Fibroblast of skin of abdomen (primary cell): ENCODE measurements at places on chromosomes 5 and 9.
A peak's percentile ranks its signal among the peaks of the same experiment; 100 is the strongest.

DNA sequence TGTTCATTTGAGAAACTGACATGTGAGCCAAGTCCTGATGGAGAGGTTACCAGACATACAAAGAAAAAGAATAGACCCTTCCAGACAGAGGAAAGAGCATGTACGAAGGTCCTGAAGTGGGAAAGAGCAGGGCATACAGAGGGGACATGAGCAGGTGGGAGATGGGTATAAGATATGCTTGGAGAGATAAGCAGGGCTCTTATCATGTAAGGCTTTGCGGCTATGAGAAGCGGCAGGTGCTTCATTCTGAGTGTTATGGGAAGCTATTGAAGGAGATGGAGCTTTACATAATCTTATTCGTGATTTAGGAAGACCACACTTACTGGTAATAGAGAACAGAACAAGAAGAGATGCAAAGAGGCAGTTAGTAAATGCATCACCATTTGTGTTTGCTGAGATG is 417.1 kb downstream of the EBF1 start:
- no peak for DNase-seq

GRCh38 chr5:54651482-54652076 is 134.0 kb downstream of the SNX18 start:
- peak; percentile 43 for DNase-seq

GRCh38 chr9:28718226-28718625 is 1144.9 kb upstream of the C9orf72 start:
- DNase-seq, result no peak

DNA sequence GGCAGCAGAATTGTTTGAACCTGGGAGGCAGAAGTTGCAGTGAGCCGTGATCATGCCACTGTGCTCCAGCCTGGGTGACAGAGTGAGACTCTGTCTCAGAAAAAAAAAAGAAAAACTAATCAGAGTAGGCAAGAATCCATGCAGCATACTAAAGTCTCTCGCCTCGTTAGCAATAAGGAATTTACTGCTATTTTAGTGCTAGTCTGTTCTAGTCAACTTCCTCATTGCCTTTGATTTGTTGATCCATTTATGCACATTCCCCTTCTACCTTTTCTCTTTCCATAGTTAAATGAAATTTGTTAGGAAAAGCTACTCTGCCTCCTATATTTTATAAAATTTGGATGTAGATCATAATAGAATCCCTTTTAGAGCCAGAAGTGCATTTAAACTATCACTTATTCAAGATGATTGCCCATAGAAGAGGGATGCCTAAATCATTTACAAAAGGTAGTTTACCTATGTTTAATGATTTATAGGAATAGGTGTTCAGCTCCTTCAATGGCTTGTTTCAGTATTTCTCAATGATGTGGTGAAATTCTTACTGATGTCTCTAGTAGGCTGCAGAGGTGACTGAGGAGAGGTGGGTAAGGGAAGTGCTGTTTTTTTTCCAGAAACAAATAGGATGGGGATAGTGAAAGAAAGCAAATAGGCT is 1.9 kb downstream of the LRRC19 start:
- no peak for DNase-seq

- no peak for DNase-seq
Measured at GRCh38 chr9:131885144-131885609, 145.3 kb upstream of the RAPGEF1 start.

DNA sequence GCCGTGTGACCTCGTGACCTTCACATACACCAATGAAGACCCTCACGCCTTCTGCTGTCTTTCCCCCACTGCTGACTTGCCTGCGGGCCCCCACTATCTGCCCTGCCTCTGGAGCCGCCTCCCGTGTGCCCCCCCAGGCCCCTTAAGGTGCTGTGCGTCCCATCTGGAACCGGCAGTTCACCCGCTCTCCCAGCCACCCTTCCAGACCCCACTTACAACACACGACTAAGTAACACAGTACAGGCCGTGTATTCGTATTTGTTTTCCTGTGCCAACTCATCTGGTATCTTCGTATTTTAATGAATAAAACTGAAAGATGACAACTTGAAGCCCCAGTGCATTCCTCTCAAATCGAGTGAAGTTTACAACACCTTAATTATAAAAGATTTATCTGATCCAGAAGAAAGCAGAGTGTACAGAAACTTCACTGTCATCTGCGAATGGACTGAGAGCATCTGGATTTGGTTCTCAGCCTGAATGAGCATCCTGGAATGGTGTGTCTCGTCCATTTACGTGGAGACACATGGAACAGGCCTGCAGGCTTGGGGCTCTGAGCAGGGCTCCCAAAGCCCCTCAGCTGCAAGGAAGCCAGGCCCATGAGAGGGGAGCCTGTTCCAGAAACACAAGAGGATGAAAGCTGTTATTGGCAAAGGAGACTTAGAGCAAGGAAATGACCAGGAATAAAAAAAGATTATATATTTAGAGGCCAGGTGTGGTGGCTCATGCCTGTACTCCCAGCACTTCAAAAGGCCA is 21.9 kb upstream of the TERT start:
- DNase-seq, result no peak

DNA sequence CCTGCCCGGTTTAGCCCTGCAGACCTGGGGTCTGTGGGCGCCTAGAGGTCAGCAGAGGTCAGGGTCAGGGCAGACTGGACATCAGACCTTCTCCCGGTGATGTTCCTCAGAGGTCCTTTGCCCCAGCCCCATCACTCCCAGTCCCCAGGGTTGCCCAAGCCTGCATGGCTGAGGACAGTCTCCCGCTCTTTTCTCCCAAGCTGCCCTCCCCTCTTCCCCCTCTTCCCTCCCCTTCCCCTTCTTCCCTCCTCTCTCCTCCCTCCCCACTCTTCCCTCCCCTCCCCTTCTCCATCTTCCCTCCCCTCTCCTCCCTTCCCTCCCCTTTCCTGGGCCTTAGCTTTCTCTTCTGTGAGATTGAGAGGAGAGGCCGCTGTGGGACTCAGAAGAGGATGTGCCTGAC is 10.4 kb downstream of the LHX3 start:
- DNase-seq, result no peak

DNA sequence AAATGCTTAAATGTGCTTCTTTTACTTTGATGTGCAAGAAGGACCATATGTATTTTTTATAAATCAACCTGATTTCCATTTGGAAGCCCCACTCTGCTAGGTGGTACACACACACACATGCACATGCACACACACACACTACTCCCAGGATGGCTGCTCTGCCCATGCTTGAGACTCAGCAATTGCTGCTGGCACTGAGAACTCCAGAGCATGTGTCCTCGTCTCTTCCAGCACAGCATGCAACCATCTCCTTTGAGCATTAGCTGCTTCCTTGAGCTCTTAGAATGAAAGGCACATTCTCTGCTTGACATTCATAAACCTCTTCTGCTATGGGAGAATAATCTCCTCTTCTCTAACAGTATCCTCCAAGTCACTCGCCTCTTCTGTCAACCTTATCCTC is 115.9 kb downstream of the FEM1C start:
- DNase-seq, result no peak

DNA sequence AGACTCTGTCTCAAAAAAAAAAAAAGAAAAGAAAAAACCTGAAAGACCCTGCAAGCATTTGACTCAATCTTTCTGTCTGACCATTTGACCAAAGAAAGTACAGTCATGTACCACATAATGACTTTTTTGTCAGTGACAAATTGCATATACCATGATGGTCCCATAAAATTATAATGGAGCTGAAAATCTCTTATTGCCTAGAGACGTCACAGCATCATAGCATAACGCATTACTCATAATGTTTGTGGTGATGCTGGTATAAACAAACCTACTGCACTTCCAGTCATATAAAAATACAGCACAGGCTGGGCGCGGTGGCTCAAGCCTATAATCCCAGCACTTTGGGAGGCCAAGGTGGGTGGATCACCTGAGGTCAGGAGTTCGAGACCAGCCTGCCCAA is 10.5 kb downstream of the ECM2 start:
- no peak for DNase-seq

DNA sequence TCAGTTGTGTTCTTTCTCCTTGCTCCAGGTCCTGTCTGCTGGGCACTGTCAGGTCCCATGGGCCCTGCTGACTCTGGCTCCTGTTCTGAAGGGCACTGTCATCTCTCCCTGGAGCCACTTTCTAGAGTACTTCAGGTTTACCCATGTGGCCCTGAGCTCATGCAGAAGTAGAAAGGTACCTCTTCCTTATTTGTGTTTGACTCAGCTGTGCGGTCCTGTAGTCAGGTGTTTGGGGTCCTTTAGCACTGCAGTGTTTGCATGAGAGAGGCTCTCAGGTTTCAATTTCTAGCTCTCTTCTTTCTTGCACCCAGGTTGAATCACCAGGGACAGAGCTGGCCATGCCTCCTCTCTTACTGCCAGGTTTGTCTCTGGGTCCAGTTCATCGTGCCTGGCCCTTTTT is 71.5 kb downstream of the HSPA4 start:
- no peak for DNase-seq

- DNase-seq, result no peak
Measured at GRCh38 chr5:68970617-68971016, 123.2 kb upstream of the SLC30A5 start.

DNA sequence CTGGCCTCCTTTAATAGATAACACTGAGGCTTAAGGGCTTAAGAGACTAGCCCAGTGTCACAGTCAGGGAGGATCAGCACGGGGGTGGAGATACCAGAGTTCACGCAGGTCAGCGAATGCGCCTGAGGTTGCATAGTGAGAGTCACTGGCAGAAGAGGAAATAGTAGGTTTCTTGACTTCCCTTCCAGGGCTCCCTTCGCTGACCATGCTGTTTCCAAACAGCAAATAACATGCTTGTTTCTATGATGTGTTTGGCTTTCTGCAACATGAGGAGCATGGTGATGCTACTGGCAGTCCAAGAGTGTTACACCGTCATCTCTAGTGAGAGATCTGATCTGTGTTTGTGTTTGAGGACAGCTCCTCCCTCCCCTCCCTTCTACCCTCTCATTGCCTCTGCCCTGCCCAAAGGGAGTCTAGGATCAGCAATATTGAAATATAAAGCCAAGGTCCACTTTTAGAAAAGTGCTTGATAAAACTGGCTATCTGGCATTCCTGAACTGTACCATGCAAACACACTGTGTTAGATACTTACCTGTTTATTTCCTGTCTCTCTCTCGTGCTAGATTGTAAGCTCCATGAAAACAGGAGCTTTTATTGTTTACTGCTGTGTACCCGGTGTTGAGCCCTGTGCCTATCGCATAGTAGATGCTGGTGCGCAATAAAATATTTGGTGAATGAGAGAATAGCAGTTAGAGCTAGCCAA is 12.3 kb downstream of the TLE4 start:
- DNase-seq, result no peak

- no peak for DNase-seq
Measured at GRCh38 chr9:131087354-131087893, 8.9 kb upstream of the AIF1L start.

GRCh38 chr9:74762950-74763349 is 124.8 kb downstream of the TRPM6 start:
- DNase-seq, result no peak

- peak; percentile 51 for DNase-seq
Measured at GRCh38 chr5:79774171-79774854, 84.7 kb downstream of the CMYA5 start.

DNA sequence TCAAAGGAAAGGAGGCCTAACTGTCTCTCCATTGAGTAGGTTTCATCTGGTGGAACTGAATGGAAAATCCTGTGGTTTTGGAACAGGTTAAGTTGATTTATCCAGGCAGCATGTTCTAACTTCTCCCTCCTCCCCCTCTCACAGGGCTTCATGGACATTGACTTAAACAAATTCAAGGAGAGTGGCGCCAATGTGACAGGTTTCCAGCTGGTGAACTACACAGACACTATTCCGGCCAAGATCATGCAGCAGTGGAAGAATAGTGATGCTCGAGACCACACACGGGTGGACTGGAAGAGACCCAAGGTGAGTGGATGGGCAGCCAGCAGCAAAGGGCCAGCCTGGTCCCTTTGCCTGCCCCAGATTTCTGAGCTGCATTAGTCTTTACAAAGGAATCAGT is 183.9 kb downstream of the GRIA1 start:
- DNase-seq, result no peak

- DNase-seq, result no peak
Measured at GRCh38 chr9:88653406-88653805, 118.4 kb downstream of the NXNL2 start.

DNA sequence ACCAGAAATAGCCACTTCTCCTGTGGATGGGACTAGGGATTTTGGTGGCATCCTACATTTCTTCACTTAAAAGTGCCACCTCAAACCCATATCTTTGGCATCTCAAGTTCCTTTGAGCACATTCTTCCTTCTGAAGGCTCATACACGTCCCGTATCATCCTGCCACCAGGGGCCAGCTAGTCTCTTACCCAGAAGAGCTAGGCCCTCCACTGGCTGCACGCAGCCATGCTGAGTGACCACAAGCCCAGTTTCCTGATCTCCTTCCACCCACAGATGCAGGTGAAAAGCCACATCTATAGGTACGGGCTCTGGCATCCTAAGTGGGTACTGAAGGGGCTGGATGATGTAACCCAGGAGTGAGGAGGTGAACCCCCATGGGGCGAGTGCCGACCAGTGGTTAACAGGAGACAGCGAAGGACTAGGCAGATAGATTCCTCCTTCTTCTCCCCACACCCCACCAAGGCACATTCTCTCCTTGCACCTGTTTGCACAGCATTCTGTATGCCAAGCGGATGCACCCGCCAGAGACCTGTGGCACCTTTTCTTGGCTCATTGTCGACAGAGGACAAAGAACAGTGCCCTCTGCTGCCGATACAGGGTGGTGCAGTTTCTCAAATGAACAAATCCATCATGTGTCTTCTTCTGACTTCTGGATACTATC is 14.4 kb upstream of the SCGB3A1 start:
- DNase-seq, result peak; percentile 24

GRCh38 chr9:135743021-135743420 is 41.0 kb downstream of the KCNT1 start:
- no peak for DNase-seq

DNA sequence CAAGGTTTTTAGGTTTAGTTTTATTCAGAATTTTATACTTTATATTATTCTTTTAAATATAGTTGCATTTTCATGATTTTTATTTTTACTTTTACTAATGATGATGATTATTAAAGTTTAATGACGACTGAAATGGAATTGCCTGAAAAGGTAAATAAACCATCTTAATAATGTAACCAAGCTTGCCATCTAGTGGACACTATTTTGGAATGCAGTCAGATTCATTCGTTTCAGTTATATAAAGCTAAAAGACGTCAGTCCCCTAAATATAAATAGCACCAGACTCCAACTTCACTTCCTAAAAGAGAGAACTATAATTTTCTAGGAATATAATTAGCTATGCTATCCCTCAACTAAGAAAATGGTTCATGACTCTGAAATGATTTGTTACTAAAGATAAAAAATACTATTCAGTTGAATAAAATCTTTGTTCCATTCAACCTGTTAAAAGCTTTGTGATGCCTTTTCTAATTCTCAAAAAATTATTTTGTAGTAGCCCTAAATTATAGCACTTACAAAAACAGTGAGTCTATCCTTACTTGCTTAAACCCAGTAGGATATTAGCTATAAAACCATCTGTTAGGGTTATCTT is 19.9 kb downstream of the ABITRAM start:
- peak; percentile 44 for DNase-seq

DNA sequence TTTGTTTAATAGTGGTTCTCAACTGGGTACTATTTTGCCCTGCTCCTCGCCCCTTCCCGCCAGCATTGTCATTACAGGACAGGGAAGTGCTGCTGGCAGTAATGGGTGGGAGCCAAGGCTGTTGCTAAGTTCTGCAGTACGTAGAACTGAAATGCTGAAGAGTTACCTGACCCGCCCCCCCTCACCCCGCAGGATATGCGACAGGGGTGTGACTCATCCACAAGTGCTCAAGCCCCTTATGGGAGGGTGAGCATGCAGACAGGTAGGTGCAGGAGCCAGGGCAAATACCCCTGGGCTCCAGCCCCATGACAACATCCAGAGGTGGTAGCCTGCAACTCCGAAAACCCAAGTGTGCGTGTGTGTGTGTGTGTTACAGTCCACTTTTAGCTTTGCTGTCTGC is 35.7 kb downstream of the LRRC70 start:
- DNase-seq, result no peak

- DNase-seq, result peak; percentile 95
Measured at GRCh38 chr5:173326501-173326960, 1.7 kb downstream of the STC2 start.
